ENCODE measurements at places on chromosomes 6 and 20.

DNA sequence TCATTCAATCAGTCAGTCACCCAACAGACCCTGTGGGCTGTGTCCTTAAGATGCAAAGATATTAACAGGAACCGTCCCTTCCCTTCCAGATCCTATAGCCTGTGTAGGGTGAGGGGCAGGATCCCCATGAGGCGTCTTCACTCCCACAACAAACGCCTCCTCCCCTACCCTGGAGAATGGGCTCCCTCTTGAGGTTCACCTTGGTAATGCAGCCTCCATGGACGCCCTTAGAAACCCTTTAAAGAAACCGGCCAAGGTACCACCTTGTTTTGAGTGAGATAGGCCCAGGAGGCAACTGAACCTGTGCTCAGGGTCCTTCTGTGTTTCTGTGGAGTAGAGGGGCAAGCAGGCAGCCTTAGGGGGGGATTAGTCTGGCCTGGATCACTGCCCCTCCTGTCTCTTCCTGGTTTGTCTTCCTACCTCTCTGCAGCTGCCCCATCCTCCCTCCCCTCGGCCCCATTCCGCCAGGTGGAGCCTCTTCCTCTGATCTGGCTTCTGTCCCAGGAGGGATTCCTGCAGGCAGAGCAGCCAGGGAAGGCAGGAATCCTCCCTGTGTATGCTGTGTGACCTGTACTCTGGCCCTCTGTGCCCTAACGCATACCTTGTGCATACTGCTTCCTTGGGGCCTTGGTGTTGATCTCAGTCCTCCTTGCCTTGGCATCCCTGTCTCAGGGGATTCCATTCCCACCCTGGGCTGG, 6.6 kb upstream of the GUCA1A start:
- peak; percentile 62 for DNase-seq

DNA sequence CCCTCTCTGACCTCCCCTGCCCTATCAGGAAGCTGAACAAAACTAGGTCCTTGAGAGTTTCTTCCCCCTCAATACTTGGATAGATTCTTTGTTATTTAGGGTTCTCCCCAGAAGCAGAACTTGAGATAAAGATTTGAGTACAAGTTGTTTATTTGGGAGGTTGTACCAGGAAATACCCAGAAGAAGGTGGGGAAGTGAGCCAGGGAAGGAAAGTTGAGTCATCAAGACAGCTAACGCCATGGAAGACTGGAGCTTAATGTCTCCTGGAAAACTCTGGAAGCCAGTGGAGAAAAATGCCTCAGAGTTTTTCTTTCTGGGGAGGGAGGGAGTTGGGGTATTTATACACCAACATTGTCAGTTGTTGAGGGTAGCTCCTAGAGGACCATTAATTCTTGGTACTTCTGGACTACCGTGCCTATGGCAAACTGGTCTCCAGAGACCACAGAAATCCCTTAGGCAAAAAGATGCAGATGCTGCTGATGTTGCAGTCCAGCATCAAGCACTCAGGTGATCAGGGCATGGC, 102.6 kb upstream of the ZFP64 start:
- no peak for DNase-seq

DNA sequence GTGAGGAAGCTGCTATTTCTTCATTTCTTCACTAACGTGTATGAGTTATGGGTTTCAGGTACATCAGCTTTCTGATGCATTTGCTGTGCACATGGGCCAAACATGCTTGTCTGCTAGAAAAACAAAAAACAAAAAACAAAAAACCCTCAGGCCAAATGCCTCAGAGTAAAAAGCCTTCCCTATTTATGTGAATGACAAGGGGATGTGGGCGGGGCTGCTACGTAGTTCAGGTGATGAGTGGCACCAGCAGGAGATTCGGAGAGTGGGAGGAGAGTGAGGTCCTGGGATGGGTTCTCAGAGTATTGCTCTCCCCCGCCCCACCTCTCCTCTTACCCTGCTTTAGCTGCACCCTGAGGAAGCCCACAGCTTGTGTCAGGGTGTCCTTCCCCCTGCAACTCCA, 596.8 kb upstream of the JAG1 start:
- no peak for DNase-seq

DNA sequence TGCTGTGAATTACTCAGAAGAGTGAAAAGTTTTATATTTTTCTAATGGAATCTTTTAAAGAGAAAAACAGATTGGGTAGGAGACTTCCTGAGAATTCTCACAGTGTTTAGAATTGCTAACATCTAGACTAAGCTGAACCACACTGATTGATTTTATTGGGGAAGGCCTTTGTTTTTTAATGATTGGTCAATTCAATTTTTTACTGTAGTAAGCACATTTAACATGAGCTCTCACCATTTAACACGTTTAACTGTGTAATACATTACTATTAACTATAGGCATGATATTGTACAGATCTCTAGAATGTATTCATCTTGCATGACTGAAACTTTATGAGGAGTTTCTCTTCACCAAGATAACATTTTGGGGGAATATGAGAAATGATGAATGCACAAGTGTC, 987.3 kb downstream of the PHF3 start:
- DNase-seq: no peak

DNA sequence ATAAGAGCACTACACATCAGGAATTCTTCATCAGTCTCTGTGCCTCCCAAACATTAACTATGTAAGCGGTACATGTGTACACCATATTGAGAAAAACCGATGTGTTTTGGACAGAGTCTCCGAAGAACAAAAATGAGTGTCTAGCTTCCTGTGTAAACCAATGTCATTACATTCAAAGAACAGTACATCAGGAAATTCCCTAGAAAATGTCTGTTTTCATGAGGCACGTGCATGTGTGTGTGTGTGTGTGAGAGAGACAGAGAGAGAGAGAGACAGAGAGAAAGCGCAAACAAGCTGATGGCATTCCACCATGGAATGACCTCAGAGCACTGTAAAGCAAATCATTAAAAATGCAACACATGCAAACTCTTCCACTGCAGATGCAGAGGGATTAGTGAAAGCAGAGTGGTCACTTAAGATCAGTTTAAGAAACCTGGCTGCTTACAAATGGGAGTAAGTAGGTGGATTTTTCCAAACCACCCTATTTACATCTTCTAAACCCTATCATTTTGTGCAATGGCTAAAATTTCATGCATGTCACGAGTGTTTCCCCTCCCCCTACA, 133.9 kb downstream of the HIVEP2 start:
- no peak for DNase-seq

GRCh38 chr6:88177961-88178464, 11.9 kb upstream of the CNR1 start:
- DNase-seq: no peak

GRCh38 chr20:36149469-36149868, 5.1 kb upstream of the EPB41L1 start:
- no peak for DNase-seq

DNA sequence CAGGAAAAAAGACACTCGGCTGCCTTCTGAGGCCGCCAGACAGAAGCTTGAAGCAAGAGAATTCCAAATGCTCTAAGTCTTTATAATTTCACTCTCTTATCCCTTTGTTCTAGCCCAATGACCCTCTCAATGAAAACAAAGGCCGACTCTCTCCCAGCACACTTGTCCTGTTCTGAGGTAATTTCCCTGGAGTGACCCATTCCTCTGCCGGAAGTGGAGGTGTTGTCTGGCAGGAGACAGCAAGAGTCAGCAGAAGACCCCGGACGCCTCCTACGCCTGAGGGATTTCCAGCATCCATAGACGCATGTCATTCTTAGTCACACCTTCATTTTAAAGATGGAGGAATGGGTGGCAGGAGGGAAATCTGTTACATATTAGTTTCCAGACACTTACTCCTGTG, 110.3 kb downstream of the SOD2 start:
- no peak for DNase-seq

DNA sequence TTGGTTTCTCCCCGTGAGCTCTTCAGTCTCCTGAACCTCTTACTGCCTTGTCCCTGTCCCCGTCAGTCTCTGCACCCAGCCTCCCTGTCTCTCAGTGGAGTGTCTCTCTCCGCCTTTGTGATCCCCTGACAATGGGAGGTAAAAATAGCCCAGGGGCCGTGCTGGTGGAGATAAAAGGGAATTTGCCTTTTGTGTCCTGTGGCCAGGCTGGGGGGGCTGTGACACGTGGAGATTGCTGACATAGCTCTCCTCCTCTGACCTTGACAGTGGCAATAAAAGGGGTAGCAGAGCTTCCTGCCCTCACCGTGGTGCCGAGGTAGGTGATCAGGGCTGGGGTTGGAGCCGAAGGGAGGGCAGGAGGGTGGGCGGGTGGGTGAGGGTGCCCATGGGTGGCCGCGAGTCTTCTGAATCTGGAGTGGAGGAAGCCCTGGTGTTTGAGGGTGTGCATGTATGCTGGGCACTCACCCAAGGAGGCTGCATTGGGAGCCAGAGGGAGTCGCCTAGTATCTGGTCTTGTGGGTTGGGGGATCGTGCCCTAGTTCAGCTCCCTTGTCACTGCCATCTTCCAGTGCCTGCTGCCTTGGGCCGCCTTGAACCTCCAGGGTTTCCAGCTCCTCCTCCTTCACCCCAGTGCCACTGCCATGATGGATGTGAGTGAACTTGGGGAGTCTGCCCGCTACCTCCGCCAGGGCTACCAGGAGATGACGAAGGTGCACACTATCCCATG, 21.9 kb downstream of the MYH7B start:
- no peak for DNase-seq

DNA sequence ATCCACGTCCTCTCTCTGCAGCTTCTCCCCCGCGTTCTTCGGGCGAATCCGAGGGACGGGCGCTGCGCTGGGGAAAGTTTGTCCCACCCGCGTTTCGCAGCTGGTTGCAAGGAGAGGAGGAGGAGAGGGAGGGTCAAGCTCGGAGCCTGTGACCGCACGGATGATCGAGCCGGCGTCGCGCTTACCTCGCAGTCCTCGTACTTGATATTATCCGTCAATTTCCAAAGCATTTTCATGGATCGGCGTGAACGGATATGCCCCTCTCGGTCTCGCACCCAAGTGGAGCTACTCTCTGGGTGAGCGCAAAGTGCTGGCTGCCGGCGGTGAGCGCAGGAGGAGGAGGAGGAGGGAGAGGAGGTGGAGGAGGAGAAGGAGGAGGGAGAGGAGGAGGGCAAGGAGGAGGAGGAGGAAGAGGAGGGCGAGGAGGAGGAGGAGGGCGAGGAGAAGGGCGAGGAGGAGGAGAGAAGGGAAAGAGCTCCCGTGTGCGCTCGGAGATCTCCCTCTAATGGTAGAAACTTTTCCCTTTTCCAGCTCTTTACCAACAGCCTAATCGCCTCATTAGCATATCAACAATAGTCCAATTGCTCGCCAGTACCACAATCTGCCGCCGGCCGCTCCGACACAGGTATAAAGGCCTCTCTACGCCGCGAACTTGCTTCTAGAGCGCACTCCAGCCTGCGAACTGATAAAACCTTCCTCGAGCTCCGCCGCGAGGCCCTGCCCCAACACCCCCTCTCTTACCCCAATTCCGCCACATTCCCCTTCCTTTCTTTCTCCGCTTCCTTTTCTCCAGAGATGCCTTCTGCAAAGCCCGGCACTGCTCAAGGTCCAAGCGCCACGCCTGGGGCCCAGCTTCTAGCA, at the start of gene TFAP2A:
Gene TFAP2A (minus strand): TSS at position 319 of the 861 bp plus-strand sequence. CDS start 83 bp downstream, at position 236.
- DNase-seq: no peak

DNA sequence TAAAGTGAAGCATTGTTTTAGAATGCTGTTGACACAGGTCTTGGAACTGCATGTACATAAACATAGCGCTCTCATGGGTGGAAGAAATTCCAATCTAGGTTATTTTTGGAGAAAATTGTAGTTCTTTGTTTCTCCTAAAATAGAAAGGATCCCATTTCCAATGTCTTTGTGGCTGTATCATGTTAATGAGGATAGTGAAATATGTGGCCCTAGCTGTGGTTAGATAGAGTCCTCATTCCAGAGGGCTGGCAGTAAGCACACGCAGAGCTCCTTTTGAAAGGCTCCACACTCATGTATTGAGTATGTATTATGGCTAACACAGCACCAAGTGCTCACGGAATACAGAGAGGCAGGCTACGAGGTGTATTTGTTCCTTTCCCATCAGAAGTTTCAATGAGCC, 60.9 kb downstream of the SNRNP48 start:
- no peak for DNase-seq

DNA sequence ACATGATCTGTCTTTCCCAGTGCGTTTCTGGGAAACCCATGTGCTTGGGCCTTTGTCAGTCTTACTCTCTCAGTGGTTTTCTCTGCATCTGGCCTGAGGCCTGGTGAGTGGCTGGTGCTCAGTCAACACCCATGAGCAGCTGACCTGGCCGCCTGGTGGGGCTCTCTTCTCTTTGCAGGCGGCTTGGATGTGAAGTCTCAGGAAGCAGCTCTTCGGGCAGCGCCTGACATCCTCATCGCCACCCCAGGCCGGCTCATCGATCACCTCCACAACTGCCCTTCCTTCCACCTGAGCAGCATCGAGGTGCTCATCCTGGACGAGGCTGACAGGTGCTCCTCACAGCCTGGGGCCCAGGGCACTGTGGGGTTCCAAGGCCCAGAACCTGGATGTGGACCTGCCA, 10.8 kb downstream of the DDX27 start:
- no peak for DNase-seq

GRCh38 chr20:16498526-16499253, 74.6 kb downstream of the KIF16B start:
- no peak for DNase-seq

DNA sequence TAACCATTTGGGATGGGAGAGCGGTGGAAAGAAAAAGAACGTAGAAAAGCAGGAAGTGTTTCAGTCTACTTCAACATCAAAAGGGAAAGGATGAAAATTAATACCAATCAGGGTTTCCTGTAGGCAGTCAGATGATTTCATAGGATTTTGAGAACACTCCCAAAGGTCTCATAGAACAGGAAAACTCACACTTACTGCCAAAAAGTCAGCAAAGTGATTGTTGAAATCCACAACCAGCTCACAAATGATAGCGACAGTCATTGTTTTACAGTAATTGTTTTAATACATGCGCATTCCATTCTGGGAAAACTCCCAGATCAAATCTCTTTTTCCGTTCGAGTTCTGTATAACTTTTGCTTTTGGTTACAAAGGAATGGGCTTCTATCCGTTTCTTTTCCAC, 5.3 kb upstream of the CNKSR3 start:
- no peak for DNase-seq

DNA sequence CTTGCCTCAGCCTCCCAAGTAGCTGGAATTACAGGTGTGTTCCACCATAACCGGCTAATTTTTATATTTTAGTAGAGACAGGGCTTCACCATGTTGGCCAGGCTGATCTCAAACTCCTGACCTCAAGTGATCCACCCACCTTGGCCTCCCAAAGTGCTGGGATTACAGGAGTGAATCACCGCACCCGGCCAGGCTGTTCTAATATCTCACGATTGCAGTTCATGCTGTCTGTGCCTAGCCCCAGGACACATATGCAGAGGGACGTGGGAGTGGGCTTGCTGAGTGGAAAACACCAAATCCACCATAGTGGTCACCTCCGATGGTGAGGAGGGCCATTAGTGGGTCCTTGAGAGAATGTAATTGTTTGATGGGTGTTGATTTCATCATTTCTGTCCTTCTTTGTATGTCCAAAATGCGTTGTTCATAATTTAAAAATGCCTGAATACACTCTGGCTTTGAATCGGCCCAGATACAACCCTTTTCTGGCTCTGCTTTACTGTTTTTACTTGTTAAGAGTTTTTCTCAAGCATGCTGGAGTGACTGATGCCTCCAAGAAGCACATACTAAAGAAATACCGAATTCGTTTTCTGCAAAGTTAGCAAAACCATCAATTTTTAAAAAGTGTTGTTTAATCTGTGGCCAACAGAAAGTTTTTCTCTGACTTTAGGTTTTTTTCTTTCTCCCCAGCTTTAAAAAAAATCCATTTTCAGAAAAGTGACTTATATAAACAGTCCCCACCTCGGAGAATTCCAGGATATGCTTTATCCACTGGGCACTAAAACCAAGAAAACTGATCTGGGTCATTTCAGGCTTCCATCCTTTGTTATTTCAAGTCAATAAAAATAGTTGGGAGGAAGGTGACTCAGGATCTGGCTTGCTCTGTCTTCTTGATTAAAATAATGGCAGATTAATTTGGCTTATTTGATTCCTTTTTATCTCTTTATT, 18.8 kb upstream of the RALGAPA2 start:
- no peak for DNase-seq

Data from CD4-positive, alpha-beta T cell treated with Interleukin-15 for 1 hour (primary cell).